SK-N-SH (cell line): ENCODE measurements at places on chromosomes 6 and 20. TPM values are rescaled to one million over a fixed set of nuclear protein-coding genes. Genes with fewer than 3 reads are reported as not detected.
A peak's percentile ranks its signal among the peaks of the same experiment; 100 is the strongest.

DNA sequence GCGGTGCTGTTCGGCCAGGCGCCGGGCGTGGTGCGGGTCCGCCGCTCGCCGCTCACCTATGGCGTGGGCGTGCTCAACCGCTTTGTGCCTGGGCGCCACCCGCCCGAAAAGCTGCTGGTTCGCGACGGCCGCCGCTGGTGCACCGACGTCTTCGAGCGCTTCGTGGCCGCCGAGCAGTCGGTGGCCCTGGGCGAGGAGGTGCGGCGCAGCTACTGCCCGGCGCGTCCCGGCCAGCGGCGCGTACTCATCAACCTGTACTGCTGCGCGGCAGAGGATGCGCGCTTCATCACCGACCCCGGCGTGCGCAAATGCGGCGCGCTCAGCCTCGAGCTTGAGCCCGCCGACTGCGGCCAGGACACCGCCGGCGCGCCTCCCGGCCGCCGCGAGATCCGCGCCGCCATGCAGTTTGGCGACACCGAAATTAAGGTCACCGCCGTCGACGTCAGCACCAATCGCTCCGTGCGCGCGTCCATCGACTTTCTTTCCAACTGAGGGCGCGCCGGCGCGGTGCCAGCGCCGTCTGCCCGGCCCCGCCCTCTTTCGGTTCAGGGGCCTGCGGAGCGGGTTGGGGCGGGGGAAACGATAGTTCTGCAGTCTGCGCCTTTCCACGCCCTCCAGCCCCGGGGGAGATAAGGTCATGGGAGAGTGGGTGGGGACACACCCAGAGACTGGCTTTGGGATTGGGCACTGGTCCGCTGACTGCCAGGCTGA, 15.7 kb downstream of the ADISSP start:
- DNase-seq: peak; percentile 56
- H3K27ac ChIP-seq: no peak overlapping the region
- no peaks in the 10 kb centered on the region for H3K4me1 ChIP-seq
- no peak overlapping the region for H3K4me3 ChIP-seq

DNA sequence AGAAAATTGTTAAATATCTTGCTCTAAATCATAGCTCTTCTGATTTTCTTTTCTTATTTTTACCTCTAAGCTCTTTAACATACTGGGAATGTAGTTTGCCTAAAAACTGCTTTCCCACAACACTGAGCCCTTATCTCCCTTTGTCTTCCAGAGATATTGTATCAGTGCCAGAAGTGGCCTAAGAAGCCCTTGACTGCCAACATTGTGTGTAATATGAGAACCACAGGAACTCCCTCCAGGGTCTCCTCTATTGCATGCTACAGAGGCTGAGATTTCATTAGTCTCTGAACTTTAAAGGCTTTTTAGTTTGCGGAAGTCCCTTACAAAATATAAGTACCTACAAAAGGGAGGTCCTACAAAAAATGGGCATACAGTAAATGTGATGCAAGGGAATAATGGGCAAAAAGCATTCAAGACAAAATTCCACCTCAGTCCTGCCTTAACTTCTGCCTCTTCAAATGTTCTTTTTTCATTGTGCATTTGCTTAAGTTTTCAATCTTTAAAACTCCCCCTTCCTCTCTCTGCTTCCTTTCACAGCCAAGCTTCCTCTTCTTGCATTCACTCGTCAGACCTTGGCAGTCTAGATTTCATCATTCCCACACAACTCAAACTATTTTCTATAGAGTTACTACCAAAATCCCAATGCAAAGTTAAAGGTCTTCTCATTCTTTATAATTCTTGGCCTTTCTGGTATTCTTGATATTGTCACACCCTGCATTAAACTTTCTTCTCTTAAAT, 76.5 kb downstream of the ADGRG6 start:
- no peak for DNase-seq
- no peaks in the 10 kb centered on the region for H3K27me3 ChIP-seq
- H3K4me1 ChIP-seq: peaks cover 27% of the 10 kb centered on the region; the same call in 1 of the 2 replicates
- H3K4me3 ChIP-seq: no peak overlapping the region

- no peaks in the 10 kb centered on the region for H3K27me3 ChIP-seq
- no peak for DNase-seq
- no peak overlapping the region for H3K4me3 ChIP-seq
- no peak overlapping the region for H3K27ac ChIP-seq
- H3K36me3 ChIP-seq: no peaks in the 10 kb centered on the region
These were observed 29.0 kb upstream of the L3MBTL3 start for GRCh38 chr6:129989396-129989795.

DNA sequence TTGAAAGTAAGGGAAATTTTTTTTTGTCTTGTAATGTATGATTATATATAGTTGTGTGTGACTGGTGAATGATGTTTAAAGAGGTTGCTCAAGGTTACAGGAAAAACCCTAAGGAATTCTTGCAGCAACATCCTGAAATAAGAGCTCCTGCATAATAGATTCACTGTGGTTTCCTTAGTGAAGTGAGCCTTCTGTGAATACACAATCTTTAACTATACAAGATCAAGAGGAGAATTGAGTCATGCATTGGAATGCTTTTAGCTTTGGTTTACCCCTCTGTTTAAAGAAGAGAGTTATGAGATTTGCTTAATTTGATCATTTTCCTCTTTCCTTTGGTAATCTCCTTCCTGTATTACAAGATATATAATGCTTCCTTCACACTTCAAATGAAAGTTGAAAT, 141.6 kb upstream of the EYA4 start:
- DNase-seq: no peak
- H3K27ac ChIP-seq: peak overlapping the region; percentile 82
- no peaks in the 10 kb centered on the region for H3K36me3 ChIP-seq
- no peak overlapping the region for H3K4me3 ChIP-seq
- H3K27me3 ChIP-seq: no peaks in the 10 kb centered on the region

GRCh38 chr20:57818418-57819181, 108.8 kb upstream of the PMEPA1 start:
- no peak overlapping the region for H3K27ac ChIP-seq
- H3K36me3 ChIP-seq: no peaks in the 10 kb centered on the region
- H3K27me3 ChIP-seq: peaks cover 9% of the 10 kb centered on the region; the same call in 1 of the 2 replicates
- no peaks in the 10 kb centered on the region for H3K4me1 ChIP-seq
- no peak overlapping the region for H3K4me3 ChIP-seq

DNA sequence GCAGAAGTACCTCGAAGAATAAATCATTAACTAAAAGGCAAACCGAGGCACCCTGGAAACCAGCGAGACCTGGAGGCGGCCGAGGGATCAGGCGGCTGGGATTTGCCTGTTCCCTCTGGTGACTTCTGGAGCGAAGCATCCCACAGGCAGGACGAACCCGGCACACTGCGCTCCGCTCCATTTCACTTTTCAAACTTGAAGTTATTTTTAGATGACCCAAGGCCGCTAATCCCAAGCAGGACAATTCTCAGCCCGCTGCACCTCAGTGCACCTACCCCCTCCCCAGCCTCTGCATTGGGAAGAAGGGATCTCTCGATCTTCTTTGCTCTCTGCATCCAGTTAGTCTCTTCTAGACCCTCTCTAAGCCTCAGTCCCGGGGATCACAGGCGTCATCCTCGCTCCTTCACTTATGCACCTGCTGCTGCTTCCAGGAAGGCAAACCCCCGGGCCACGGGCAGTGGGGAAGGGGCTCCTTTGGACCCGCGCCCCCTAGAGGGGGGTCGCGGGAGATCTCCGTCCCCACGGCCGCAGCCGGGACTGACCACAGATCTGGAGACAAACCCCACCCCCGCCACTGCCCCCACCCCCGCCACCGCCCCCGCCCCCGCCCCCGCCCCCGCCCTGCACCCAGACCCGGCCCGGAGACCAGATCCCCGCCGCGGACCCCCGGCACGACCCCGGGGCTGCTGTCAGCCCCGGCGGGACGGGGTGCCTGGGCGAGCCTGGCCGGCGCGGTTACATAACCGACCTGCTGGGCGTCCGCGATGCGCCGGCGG, 636 bp downstream of the RCAN2 start:
- H3K27ac ChIP-seq: no peak overlapping the region
- H3K36me3 ChIP-seq: no peaks in the 10 kb centered on the region
- DNase-seq: peak; percentile 73
- H3K27me3 ChIP-seq: peaks cover 42% of the 10 kb centered on the region
- H3K4me3 ChIP-seq: peak overlapping the region; percentile 56; the same call in 1 of the 2 replicates

DNA sequence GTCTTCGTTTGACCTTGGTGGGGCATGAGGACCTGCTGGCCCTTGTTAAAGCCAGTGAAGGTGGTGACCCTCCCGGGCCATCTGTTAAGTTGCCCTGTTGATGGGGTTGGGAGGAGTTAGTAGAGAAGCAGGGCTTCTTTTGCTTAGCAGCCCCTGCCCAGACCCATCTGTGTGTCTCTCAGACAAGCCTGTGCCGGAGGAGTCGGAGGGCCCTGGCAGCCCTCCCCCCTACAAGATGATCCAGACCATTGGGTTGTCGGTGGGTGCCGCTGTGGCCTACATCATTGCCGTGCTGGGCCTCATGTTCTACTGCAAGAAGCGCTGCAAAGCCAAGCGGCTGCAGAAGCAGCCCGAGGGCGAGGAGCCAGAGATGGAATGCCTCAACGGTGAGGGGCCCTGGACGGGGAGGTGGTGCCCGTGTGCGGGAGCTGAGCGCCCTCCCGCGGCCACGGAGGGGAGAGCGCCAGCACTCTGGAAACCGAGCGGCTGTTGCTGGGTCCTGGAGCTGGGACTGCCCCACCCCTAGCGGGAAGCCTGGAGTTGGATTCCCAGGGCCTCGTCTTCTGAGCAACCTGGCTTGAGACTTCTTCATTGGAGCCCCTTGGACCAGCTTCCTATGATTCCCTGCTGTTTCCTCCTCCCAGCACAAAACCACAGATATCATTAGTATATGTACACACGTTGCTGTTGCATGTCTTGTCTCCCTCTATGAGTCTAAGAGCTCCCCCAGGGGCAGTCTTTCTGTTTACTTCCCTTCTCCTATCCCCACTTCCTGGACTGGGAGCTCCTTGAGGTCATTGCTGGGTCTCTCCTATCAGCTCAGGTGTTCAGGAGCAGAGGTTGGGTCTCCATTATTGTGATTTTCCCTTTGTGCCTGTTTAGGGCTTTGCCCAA, 27.6 kb upstream of the SRF start:
- peaks cover 8% of the 10 kb centered on the region for H3K4me1 ChIP-seq
- no peak overlapping the region for H3K4me3 ChIP-seq
- DNase-seq: peak; percentile 97

- H3K4me3 ChIP-seq: no peak overlapping the region
- H3K36me3 ChIP-seq: no peaks in the 10 kb centered on the region
- no peak for DNase-seq
- H3K27ac ChIP-seq: no peak overlapping the region
- H3K4me1 ChIP-seq: no peaks in the 10 kb centered on the region
These were observed 152.4 kb upstream of the THBS2 start for GRCh38 chr6:169406034-169406433.

GRCh38 chr20:43991982-43992381, 77.3 kb downstream of the TOX2 start:
- H3K36me3 ChIP-seq: no peaks in the 10 kb centered on the region
- DNase-seq: no peak

DNA sequence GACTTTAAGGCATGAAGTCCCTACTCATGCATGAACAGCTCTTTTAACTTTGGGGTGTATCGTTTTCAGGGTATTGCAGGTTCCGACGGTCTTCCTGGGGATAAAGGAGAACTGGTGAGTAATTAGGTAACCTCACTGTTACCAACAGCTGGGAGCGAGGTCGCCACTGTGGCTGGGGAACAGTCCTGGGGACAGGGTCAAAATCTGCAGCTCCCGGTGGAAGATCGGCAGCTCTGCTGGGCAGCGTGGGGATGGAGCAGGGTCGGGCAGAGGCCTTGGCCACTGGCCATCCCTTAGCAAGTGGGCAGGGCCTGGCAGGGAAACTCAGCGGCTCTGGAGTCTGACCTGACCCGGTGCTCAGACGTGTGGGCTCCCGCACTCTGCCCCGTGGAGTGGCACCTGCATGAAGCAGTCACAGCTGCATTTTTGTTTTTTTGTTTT, 16.1 kb downstream of the COL9A3 start:
- no peaks in the 10 kb centered on the region for H3K4me1 ChIP-seq
- DNase-seq: peak; percentile 69
- no peaks in the 10 kb centered on the region for H3K36me3 ChIP-seq
- no peaks in the 10 kb centered on the region for H3K27me3 ChIP-seq
- no peak overlapping the region for H3K4me3 ChIP-seq

DNA sequence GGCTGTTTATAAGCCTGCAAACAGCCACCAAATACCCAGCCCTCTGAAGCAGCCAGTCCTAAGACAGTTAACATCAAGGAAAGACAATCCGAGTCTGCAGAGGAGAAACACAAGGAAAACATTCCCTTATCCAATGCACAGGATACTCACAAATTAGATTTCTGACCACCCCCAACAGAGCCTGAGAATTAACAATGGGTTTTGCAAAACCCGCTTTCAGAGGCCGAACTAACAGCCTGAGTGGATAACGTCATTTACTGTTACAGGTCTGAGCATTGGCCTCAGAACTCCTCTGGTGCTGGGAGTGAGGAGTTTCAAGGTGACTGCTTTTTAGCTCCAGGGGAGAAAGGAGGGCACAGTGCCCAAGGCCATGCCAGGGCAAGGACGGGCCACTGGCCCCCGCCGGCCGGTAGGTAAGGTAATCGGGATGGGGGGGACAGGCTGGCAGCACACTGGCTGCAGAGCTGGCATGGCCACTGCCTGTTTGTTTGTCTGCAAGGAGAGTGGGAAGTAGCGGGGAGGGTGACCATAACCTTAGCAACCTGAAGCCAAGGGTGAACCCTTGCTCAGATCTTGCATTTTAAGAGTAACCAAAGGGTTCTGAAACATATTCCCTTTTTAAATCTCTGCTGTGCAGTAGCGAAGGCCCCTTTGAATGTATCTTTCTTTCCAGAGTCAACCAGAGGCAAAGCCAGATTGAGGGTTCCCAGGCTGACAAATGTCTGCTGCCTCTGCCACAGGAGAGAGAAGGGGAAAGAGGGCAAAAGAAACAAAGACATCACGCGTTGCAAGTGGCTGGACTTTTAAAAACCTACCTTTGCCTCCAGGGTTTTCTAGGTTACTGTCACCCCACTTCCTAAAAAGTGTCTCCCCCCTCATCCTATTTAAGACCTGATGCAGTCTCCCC, 3.9 kb downstream of the ZMYND8 start:
- H3K27ac ChIP-seq: peak overlapping the region; percentile 100
- H3K4me3 ChIP-seq: peak overlapping the region; percentile 52
- H3K4me1 ChIP-seq: peaks cover 79% of the 10 kb centered on the region
- no peaks in the 10 kb centered on the region for H3K27me3 ChIP-seq
- H3K36me3 ChIP-seq: peaks cover 10% of the 10 kb centered on the region

- no peaks in the 10 kb centered on the region for H3K27me3 ChIP-seq
- no peak overlapping the region for H3K4me3 ChIP-seq
- H3K27ac ChIP-seq: no peak overlapping the region
- DNase-seq: no peak
These were observed 25.3 kb downstream of the BFSP1 start for GRCh38 chr20:17505636-17506517.

DNA sequence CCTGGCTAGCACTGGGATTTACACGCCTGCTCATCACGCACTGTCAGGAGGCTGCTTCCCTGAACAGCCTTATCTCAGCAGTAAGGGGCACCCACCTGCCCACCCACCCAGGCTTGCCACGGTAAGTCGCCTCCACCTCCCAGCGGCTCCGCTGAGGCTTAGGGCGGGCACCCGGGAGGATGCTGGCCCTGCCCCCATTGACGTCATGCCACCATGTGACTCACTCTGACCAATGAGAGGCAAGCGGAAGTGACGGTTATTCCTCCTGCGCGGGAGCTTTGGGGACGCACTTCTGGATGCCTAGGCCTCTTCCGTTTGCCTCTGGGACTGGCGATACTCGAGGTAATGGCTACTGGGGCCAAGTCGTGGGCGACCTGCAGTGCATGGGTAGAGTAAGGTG, 256.8 kb downstream of the QKI start:
- peaks cover 12% of the 10 kb centered on the region for H3K4me1 ChIP-seq
- no peaks in the 10 kb centered on the region for H3K36me3 ChIP-seq
- DNase-seq: no peak
- H3K4me3 ChIP-seq: no peak overlapping the region
- no peak overlapping the region for H3K27ac ChIP-seq
- H3K27me3 ChIP-seq: no peaks in the 10 kb centered on the region

The TAF8 gene
- 21.7 and 27.8 TPM in 2 replicates for polyA plus RNA-seq

The GJA1 gene
- 23.5 and 30.7 TPM in 2 replicates for polyA plus RNA-seq

The PTK6 gene
- 0.07 and 0.13 TPM in 2 replicates for polyA plus RNA-seq
